ENCODE measurements at places on chromosomes 7 and 10.
A peak's percentile ranks its signal among the peaks of the same experiment; 100 is the strongest.

DNA sequence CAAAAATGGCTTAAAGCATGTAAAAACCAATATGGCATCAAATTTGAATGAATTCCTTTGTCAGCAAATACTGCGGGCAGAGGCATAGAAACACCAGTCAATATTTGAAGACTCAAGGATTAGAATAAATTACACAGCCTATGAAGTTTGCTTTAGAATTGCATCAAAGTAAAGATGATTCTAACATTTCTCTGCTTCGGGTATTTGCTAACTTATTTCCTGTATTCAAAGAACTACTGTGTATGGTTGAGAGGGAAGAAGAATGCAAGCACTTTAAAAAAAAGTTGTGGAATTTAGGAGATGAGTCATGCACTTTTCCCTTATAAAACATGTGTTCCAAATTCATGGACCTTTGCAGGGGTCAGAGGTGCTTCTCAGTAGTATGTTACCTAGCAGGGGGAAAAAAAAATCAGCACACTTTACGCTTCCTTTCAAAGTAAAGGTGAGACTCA is 90.1 kb downstream of the PIP4K2A start:
- DNase-seq: no peak

DNA sequence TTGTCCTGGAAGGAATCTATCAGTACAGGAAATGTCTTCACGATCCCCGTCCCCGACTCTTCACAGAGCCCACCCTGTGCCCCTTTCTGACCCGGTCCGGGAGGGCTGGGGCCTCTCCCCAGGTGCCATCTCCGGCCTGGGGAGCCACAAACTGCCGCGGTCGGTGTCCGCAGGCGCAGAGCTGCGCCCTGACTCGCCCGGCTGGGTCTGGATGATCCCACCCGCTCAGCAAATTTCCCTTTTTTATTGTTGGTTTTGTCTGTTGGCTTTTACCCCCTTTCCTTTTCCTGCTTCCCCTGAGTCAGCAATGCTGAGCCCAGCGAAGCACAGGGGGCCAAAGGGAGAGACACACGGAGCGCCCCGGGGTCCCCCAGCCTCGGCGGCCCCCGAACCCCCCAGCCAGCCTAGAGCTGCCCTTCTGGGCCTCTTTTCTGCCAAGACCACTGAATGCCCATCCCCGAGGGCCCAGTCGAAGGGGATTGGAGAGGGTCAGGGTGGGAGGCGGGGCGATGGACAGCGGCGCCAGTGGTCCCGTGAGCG is 30.9 kb downstream of the LEP start:
- DNase-seq: no peak

- DNase-seq: peak; percentile 13
These were observed 12.0 kb upstream of the MARVELD1 start for GRCh38 chr10:97701438-97702069.

DNA sequence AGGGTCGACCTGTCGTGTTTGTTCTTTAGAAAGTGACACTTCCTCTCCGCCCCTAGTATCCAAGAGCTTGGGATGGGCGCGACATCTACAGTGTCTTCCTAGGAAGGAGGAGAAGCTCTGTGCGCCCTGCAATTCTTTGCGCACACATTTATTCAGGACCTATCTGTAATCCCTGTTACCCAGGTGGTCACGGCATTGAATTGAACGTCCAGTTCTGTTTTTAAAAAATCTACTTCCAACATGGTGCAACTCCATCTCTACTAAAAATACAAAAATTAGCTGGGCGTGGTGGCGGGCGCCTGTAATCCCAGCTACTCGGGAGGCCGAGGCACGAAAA is 606 bp upstream of the LAMB1 start:
- no peak for DNase-seq

- DNase-seq: no peak
These were observed 16.8 kb upstream of the TES start for GRCh38 chr7:116193329-116194087.

GRCh38 chr7:141544831-141545230 is 6.4 kb upstream of the AGK start:
- no peak for DNase-seq

DNA sequence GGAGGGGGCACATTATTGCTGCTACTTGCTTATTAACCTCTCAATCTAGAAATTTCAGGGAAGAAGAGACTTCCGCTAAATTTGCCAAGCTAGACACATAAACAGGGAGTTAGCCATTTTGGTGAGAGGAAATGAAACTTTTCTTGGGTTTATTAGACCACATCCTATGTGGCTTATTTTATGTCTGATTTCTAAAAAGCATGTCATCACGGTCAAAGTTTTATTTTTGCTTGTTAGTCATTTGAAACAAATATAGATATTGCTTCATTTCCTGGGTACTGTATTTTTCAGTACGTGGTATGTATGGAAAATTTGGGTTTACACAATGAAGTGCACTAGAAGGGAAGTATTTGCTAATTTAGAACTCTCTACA is 144.1 kb downstream of the TCF7L2 start:
- no peak for DNase-seq

DNA sequence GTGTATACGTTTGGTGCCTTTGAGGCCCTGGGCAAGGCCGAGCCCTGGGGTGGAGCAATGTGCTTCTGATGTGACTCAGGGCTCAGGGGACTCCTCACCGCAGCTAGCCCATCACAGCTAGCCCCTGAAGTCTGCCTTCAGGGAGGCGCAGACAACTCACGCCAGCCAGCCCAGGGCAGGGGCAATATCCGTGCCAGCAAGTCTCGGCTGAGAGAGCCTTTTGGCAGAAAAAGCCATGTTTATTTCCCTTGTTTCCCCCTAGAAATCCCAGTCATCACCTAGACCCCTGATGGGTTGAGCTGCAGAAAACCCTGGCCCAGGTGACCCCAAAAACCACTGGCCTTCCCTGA is 90.4 kb downstream of the CHST15 start:
- no peak for DNase-seq

GRCh38 chr7:92061154-92061553 is 73.1 kb downstream of the CYP51A1 start:
- DNase-seq: no peak

DNA sequence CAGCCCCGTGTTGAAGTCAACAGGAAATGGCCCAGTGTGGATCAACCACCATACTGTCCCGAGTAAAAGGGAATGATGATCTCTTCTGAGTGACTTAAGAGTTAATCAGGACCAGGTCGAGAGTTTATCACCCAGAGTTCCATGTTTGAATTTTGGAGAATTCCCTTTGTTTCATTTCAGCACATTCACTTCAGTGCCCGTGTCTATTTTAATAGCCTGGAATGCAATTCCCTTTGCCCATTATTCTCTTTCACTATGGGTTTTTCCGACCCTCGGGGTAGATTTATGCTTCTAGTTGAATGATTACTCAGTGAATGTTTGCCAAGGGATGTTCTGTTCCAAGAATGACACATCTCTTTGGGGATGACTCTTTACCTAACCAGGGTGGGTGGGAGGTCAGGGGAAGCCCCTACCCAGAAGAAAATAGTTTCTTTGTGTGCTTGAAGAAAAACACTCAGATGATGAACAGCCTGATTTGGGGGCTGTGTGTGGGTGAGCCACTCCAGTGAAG is 594.9 kb downstream of the INHBA start:
- DNase-seq: no peak

- DNase-seq: no peak
These were observed 32.8 kb downstream of the CPVL start for GRCh38 chr7:29113384-29114102.

- DNase-seq: no peak
These were observed 44.3 kb upstream of the GLCCI1 start for GRCh38 chr7:7924303-7924702.

- DNase-seq: no peak
These were observed 22.3 kb downstream of the KLHDC10 start for GRCh38 chr7:130092598-130092997.

DNA sequence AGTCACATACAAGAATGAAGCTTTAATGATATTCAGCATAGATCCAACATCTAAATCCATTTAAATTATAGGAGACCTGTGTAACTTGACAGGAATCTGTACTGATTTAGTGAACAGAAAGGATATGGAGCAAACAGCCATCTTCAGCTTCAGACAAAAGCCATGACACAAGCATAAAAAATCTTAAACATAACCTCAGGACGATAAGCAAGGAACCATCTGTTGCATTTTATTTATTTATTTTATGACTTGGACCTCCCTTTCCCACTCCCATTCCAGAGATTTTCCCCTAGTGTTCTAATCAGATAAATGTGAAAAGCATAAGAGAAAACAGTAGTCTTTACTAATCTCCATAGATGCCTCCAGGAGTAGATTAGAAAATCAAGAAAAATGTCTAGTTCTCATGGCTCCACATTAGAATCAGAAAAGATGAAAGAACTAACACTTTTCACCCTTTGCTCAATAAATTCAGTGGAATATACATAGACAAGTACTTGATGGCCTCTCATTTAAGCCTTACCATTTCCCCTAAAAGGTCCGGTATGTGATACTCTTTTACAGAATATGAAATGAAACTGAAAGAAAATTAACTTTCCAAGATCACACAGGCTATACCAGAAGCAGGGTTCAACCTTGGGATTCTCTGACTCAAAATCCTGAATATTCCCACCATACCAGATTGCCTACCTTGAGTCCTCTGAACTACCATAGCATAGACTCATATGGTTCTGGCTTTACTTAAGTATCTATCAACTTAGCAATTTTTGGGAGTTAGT is 15.2 kb downstream of the CACNA2D1 start:
- no peak for DNase-seq

- no peak for DNase-seq
These were observed 589.5 kb downstream of the ARL4A start for GRCh38 chr7:13276977-13277376.

DNA sequence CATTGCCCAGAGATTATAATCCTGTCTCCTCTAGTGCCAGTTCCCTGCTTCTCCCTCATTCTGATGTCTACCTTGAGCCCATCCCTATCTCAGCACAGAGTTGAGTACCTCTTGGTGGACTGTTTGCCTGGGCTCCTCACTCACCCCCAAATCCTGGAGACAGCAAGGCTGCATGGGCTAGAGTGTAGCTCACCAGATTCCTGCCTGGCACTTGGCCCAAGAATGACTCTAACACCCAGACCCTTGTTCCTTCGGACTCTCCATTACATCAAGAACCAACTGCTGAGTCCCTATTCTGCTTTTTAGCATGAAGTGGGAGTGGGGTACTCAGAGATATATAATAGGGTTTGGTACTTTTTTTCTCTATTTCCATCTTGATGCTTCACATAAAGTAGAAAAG is 22.1 kb downstream of the FAM13C start:
- DNase-seq: no peak

DNA sequence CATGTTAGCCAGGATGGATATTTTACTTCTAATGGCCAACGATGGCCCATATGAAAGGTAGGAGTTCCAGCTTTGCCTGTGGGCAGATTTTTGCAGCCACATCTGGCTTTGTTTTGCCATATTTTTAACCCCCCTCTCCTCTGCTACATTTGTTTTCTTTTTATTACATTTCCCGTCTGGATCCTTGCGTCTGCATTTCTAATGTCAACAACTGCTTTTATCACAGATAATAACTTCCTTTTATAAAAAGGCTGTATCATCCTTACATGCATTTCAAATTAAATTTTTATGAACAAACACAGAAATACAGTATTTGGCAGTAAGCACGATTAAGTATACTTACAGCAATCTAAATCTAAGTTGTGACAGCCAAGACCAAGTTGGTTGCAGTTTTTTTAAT is 156.0 kb downstream of the BAMBI start:
- DNase-seq: no peak

- no peak for DNase-seq
These were observed 72.5 kb downstream of the LRRC17 start for GRCh38 chr7:102985176-102985783.

DNA sequence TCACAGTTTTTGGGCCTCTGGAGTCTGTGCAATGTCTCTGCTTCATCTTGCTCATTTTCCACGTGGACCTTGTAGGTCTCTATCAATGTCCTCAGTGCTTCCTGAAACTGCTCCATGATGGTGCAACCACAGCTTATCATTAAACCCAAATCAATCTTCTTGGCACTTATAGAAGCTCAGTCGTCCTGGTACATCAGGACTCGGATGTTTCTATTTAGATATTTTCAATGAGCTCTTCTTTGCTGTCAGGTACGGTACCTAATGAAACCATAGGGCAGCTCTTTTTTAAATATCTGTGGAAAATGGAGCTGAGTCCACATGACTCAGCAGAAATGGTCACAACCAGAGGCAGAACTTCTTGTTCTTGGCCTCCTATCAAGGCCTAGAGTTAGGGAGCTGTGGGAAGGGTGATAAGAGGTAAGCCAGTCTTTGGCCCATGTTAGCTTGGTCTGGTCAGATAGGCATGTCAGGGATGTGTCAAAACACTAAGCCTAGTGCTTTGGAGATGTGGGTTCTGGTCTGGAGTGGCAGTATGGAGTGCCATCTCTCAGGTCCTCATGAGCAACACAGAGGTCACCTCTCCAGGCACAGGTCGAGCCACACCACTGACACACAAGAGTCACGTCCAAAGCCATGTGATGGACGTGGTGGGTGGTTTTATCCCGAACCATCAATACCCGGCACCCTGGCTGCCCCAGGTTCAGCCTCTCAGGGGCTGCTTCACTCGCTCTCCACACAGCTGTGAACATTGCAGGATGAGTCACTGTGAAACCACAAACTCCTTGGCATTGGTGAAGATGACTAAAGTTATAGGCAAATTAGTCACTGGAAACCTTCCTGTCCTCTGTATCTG is 87.0 kb downstream of the TBXAS1 start:
- peak; percentile 33 for DNase-seq

GRCh38 chr7:100914879-100915447 is 19.3 kb upstream of the ACHE start:
- no peak for DNase-seq

DNA sequence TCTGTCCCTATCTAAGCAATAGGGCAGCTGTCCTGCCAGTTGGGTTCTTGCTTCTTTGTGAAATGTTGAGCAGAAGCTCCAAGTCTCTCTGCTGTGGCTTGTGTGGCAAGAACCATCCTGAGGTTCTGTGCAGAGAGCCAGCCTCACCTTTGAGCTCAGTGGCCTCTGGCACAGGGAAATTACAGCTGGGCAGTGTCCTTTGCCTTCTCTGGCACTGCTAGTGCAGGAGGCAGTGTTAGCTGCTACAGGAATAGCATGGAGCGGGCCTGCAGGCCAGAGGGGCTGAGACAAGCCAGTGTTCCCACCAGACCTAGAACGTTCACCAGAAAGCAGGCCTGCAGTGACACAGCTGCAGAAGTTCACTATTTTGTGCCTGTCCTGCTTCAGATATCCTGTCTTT is 1.8 kb downstream of the PRXL2A start:
- DNase-seq: no peak

DNA sequence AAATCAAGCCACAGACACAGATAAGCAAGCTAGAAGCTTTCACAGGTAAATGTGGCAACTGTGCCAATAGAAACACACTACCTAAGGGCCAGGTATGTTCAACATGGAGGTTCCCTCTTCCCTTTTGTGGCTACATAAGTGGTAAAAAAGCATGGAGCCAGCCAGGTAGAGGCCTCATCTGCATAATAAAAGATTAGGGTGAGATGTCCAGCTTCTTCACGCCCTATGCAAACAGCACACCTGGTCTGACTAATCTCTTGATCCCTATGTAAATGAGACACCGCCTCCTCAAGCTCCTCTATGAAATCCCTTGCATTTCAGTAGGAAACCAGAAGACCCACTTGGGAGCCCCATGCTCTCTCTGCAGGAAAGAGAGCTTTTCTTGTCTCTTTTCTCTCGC is 282.2 kb downstream of the NEBL start:
- DNase-seq: no peak
